Temporal lobe (tissue), 4 donors: ENCODE measurements at places on chromosomes 16 and 17. TPM values are rescaled to one million over a fixed set of nuclear protein-coding genes. Genes with fewer than 3 reads are reported as not detected.

Gene VMO1
- total RNA-seq, result 0.25 TPM

Gene NPIPA3
- 0.25 TPM for total RNA-seq

Gene GJD3
- total RNA-seq, result not detected

Gene SOX8
- total RNA-seq, result 21.6 TPM

Gene ALDOC
- 56.8 TPM for total RNA-seq

Gene BORCS6
- 4.2 TPM for total RNA-seq

Gene STX8
- 42.3 TPM for total RNA-seq

Gene WNT3
- 6.1 TPM for total RNA-seq

Gene SLC6A4
- 0.98 TPM for total RNA-seq

Gene NXN
- 15.0 TPM for total RNA-seq

Gene SLFN11
- total RNA-seq, result 3.7 TPM

Gene PCTP
- 2.2 TPM for total RNA-seq

Gene CD300H
- not detected for total RNA-seq

Gene KAT2A
- total RNA-seq, result 11.3 TPM

Gene TPSD1
- not detected for total RNA-seq

Gene WFDC1
- 0.49 TPM for total RNA-seq

Gene LIMD2
- 18.4 TPM for total RNA-seq

Gene RAPGEFL1
- total RNA-seq, result 15.5 TPM

Gene GOT2
- total RNA-seq, result 39.6 TPM

Gene PLXDC1
- total RNA-seq, result 7.9 TPM

Gene YBX2
- 1.2 TPM for total RNA-seq

Gene EVPL
- total RNA-seq, result under 0.01 TPM

Gene CDH11
- total RNA-seq, result 149 TPM

Gene GPRC5B
- total RNA-seq, result 37.9 TPM

Gene KRT32
- total RNA-seq, result not detected

Gene MAF
- total RNA-seq, result 16.5 TPM

Gene EMP2
- 3.0 TPM for total RNA-seq

Gene NPIPB8
- total RNA-seq, result 0.25 TPM

Gene KRT28
- 0.25 TPM for total RNA-seq

Gene P2RX1
- total RNA-seq, result under 0.01 TPM

Gene HBA2
- total RNA-seq, result 393 TPM

Gene KRT12
- total RNA-seq, result not detected
